ENCODE measurements at places on chromosomes 12 and 14.

GRCh38 chr14:77154421-77154820 is 12.8 kb upstream of the ZDHHC22 start:
- DNase-seq = no peak

DNA sequence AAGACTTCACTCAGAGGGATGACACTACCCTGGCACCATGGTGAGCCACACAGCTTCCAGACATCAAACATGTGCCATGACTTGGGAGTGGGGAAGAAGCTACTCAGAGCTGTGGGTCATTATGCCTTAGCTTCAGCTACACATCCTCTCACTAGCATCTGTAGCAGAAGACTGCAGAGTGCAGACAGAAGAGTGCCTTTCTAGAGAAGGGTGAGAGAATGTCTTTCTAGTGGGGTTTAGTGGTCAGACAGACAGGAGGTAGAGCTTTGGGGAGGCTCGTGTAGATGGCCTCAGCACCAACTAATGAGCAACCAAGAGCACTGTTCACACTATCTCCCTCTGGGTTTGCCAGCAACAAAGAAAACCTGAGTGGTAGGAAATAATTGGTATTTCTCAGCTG is 4.9 kb upstream of the B4GALNT3 start:
- no peak for DNase-seq

GRCh38 chr12:53223389-53224060 is 8.5 kb downstream of the RARG start:
- DNase-seq = peak; percentile 49

GRCh38 chr14:70022771-70023445 is 143.7 kb downstream of the SMOC1 start:
- no peak for DNase-seq

GRCh38 chr14:95518045-95518751 is 1.7 kb upstream of the SYNE3 start:
- DNase-seq = no peak

GRCh38 chr14:30303350-30303749 is 255.6 kb upstream of the G2E3 start:
- DNase-seq = no peak

DNA sequence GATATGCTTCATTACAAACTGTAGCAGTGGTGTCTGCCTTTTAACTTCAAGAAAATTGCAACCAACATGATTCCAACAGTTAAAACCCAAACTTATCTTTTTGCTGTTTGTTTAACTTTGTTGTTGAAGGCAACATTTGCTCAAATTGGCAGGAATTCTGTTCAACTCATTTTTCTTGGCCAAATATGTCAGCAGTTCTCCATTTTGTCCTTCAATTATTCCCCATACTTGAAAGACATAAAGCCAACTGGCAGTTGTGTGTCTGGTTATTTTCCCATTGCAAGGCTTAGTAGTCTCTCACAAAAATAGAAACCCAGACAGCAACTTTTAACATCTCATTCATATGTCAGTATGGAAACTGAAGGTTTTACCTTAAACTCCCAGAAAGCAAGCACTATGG is 146.3 kb downstream of the LRIG3 start:
- no peak for DNase-seq

DNA sequence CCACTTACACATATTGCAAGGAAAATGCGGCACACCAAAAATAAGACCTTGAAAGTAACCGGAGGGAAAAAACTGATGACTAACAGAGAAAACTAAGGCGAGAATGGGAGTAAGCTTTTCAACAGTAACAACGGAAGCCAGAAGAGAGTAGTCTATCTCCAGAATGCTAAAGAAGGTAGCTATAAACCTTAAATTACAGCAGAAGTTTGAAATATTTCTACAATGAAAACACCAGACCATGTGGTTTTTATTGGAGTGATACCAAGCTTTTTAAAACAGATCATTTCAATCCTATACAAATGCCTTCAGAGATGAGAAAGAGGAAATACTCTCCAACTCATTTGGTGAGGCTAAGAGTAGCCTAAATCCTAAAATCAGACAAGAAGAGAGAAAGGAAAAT is 209.5 kb downstream of the ANO6 start:
- no peak for DNase-seq

- no peak for DNase-seq
These were observed 67.1 kb downstream of the DERA start for GRCh38 chr12:15977999-15978951.

GRCh38 chr14:73003681-73004080 is 23.2 kb downstream of the ZFYVE1 start:
- DNase-seq = no peak

DNA sequence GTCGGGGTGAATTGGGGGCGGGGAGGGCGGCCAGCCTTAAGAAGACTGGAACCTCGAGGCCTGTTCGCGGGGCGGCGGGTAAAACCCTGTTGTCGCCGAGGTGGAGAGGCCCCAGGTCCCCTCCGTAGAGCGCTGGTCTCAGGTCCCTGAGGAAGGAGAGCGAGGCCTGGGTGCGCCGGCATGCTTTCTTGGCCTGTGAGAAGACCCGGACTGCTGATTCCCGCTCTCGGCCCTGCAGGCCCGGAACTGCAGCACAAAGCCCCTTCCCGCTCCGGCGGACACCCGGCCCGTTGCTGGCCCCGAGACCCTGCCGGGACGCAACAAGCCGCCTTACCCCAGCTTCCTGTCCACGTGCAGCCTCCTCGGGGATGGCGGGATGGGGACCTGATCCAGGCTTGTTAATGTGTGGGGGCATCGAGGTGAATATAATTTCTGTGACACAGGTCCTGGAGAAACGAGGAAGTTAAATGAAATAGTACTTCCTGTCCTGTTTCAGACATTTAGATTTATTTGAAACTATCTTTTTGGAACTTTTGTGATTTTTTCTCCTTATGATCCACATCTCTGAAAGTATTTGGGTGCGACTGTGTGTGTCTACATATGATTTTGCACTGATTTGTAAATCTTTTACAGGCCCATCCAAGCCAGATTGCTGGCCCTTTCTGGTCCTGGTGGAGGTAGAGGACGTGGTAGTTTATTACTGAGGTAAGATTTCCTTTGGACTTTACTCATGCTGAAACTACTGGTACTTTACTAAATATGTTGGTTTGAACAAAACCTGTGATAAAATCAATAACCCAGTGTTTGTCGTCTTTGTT is 600 bp downstream of the PNN start:
- DNase-seq = peak; percentile 2

DNA sequence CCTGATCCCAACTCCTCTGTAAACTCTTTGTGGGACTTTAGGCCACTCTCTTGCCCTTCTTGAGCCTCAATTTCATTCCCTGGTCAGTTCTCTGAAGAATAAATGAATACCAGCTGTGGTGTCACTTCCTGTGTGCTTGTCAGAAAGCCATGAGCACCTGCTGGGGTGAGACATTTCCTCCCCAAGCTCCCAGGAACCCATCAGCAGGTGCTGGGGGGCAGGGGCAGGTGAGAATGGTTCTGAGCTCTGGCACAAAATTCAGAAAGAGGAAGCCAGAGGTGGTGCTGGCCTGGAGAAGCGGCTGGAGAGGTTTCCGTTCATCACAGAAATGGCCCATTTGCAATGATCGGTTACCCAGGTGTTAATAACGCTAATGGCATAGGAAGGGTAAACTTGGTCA is 14.9 kb downstream of the LHX5 start:
- no peak for DNase-seq

DNA sequence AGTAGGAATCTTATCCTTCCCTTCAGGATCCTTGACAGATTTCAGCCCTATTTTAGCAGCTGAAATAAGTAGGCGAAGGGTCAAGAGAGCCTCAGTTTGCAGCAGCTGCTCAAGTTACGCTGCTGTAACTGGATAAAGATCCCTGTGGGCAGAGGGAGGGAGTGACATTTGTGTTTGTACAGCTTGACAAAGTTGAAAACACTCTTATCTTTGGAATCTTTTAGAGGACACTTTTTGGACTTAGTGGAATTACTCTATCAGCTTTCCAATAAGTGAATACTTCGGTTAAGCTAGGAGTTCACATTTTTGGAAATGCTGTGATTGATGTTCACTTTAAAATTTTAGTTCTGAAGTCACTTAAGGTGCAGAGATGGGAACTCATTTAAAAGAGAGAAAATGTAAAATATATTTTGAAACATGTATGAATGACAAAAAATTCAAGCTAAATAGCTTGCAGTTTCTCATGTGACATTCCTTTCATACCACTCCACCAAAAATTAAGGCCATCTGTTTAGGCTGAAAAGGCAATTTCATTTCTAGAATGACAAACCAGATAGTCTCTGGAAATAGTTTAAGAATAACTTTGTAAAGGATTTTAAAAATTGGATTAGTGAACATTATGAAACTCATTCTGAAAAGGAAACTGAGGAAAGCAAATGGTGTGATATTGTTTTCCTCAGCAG is 55.2 kb downstream of the SLC38A4 start:
- DNase-seq = no peak

GRCh38 chr12:15562263-15562662 is 226.9 kb downstream of the EPS8 start:
- peak; percentile 27 for DNase-seq

GRCh38 chr14:59464486-59465315 is 479 bp downstream of the GPR135 start:
- DNase-seq = peak; percentile 31

GRCh38 chr12:45668641-45669040 is 60.9 kb upstream of the ARID2 start:
- no peak for DNase-seq

GRCh38 chr14:33932576-33933345 is 18.1 kb downstream of the EGLN3 start:
- DNase-seq = no peak

GRCh38 chr12:68237619-68238018 is 12.0 kb upstream of the IL26 start:
- no peak for DNase-seq

- DNase-seq = no peak
These were observed 172.4 kb upstream of the NTF3 start for GRCh38 chr12:5259523-5259922.

- DNase-seq = no peak
These were observed 50.4 kb upstream of the RPH3A start for GRCh38 chr12:112741106-112741505.
